H9 (cell line): ENCODE measurements at places on chromosomes 5 and 9.

DNA sequence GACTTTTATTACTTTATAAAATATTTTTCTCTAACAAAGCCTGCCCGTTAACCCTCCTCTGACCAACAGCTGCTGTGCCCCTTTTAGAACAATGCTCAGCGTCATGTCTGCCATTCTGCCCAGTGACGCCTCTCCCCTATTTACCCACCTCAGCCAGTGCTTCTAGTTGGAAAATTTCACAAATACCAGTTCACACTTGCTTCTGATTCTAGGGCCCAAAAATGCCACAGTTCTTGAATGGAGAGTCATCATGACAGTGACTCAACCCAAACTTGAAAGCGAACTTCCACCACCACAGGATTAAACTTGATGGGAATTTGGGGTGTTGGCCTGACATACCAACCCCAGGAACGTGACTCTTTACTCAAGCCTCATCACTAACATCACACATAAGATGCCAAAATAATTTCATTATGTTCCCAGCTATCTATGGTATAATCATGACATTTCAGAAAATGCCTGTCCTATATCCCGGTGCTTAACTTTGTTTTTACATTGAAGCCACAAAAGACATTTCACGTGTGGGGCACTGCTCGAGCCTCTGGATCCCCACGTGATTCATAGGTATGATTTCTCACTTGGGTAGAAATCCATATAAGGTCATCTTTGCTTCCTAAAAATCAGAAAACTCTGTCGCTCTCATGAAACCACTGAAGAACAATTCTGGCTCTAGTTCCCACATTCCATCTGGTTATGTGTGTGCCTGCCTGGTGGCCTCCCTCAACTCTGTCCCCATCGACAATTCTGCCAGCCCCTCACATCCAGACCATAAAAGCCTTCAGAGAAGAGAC lies 220.9 kb downstream of the ACTL7B start:
- H3K36me3 ChIP-seq, result no peaks in the 10 kb centered on the region
- no peak overlapping the region for H3K27ac ChIP-seq
- no peaks in the 10 kb centered on the region for H3K27me3 ChIP-seq
- H3K4me3 ChIP-seq, result no peak overlapping the region
- no peak for DNase-seq
- no peaks in the 10 kb centered on the region; the same call in 1 of the 2 replicates for H3K4me1 ChIP-seq

GRCh38 chr5:126055348-126055729 lies 367.9 kb upstream of the GRAMD2B start:
- no peaks in the 10 kb centered on the region for H3K27me3 ChIP-seq
- peaks cover 5% of the 10 kb centered on the region; the same call in 1 of the 2 replicates for H3K4me1 ChIP-seq
- H3K27ac ChIP-seq, result peak overlapping the region; percentile 53
- no peak overlapping the region for H3K4me3 ChIP-seq
- DNase-seq, result no peak
- H3K36me3 ChIP-seq, result peaks cover 17% of the 10 kb centered on the region

DNA sequence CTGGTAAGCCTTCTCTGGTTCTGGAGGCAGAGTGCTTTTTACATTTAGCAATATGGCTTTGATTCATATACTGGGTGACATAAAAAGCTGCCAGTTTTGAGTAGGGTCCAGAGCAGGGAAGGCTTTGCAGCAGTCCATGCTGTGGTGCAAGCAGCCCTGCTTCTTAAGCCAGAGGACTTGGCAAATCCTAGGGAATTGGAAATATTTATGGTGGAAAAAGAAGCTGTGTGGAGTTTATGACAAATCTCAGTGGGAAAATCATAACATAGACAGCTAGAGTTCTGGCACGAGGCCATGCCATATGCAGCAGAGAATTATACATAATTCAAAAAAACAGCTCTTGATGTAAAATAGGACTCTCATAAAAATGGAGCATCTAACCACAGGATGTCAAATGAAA lies 536.4 kb downstream of the RASEF start:
- no peaks in the 10 kb centered on the region for H3K27me3 ChIP-seq
- no peaks in the 10 kb centered on the region for H3K4me1 ChIP-seq
- H3K4me3 ChIP-seq, result no peak overlapping the region
- DNase-seq, result no peak

DNA sequence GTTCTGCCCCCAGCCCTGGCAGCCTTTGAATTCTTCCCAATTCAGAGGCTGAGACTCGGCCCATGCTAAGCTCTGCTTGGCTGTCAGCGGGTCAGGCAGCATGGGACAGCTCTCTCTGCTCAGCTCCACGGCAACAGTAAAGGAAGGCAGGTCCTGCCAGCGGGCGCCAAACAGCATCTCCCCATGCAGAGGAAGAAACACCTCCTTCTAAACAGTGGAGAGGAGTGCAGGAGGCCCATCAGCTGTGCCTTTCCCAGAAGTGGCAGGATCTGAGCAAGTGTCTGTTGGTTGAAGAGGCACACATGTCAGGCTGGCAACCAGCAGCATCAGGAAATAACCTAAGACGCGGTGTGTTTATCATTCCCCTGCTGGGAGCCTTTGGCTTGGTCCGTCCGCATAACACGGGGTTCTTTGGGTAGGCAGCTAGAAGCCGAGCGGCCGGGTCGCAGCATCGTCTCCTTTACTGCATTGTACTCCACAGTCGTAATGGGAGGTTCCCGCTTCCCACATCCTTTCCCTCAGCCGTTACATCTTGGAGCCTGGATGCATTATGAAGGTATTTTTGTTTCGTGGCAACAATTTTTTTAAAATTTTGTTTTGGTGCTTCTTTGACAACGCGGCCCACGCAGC lies 42.7 kb upstream of the NCS1 start:
- H3K4me1 ChIP-seq, result no peaks in the 10 kb centered on the region
- no peak for DNase-seq
- H3K4me3 ChIP-seq, result no peak overlapping the region
- no peaks in the 10 kb centered on the region for H3K27me3 ChIP-seq
- H3K36me3 ChIP-seq, result peaks cover 39% of the 10 kb centered on the region

- H3K36me3 ChIP-seq, result peaks cover 26% of the 10 kb centered on the region
- no peaks in the 10 kb centered on the region for H3K27me3 ChIP-seq
- no peak overlapping the region for H3K4me3 ChIP-seq
- DNase-seq, result no peak
- H3K4me1 ChIP-seq, result no peaks in the 10 kb centered on the region
Observed at GRCh38 chr9:135488527-135488926, 8.9 kb downstream of the PPP1R26 start.

- DNase-seq, result no peak
- no peak overlapping the region for H3K4me3 ChIP-seq
- peaks cover 2% of the 10 kb centered on the region; the same call in 1 of the 2 replicates for H3K4me1 ChIP-seq
- H3K27ac ChIP-seq, result no peak overlapping the region
- H3K27me3 ChIP-seq, result no peaks in the 10 kb centered on the region; the same call in 1 of the 2 replicates
- H3K36me3 ChIP-seq, result peaks cover 9% of the 10 kb centered on the region; the same call in 1 of the 2 replicates
Observed at GRCh38 chr9:98960409-98960808, 16.7 kb downstream of the COL15A1 start.

DNA sequence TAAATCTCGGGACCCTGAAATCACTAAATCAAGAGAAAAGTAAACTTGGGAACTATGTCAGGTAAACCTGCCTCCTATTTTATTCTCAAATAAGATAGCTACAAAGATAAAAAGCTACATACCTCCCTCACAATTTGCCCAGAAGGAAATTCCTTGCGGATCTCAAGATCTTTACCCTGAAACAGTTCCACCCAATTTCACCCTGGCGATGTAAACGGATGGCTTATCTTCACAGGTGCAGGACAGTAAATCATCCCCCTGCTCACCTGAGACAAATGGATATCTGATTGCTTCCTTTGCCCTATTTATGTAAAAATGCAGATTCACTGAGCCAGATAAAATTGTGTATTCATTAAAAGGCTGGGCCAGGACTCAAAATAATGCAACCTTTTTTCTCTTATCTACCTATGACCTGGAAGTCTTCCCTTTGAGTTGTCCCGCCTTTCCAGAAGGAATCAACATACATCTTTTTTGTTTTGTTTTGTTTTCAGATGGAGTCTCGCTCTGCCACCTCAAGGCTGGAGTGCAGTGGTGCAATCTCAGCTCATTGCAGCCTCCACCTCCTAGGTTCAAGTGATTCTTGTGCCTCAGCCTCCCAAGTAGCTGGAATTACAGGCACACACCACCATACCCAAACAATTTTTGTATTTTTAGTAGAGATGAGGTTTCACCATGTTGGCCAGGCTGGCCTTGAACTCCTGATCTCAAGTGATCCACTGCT lies 13.8 kb downstream of the TMEM267 start:
- H3K36me3 ChIP-seq, result peaks cover 41% of the 10 kb centered on the region
- H3K4me3 ChIP-seq, result no peak overlapping the region
- H3K27ac ChIP-seq, result no peak overlapping the region
- H3K27me3 ChIP-seq, result no peaks in the 10 kb centered on the region

- no peaks in the 10 kb centered on the region for H3K27me3 ChIP-seq
- no peaks in the 10 kb centered on the region for H3K36me3 ChIP-seq
- H3K27ac ChIP-seq, result no peak overlapping the region
- DNase-seq, result no peak
Observed at GRCh38 chr5:108588323-108588722, 159.4 kb upstream of the FER start.

- H3K36me3 ChIP-seq, result no peaks in the 10 kb centered on the region
- H3K27ac ChIP-seq, result no peak overlapping the region
- peak; percentile 52 for DNase-seq
- H3K4me3 ChIP-seq, result peak overlapping the region; percentile 1; the same call in 1 of the 3 replicates
- no peaks in the 10 kb centered on the region for H3K27me3 ChIP-seq
Observed at GRCh38 chr5:79020861-79021561, 35.9 kb upstream of the ARSB start.

- DNase-seq, result no peak
- H3K27ac ChIP-seq, result no peak overlapping the region
Observed at GRCh38 chr5:139282197-139282557, 11.4 kb upstream of the MATR3 start.

DNA sequence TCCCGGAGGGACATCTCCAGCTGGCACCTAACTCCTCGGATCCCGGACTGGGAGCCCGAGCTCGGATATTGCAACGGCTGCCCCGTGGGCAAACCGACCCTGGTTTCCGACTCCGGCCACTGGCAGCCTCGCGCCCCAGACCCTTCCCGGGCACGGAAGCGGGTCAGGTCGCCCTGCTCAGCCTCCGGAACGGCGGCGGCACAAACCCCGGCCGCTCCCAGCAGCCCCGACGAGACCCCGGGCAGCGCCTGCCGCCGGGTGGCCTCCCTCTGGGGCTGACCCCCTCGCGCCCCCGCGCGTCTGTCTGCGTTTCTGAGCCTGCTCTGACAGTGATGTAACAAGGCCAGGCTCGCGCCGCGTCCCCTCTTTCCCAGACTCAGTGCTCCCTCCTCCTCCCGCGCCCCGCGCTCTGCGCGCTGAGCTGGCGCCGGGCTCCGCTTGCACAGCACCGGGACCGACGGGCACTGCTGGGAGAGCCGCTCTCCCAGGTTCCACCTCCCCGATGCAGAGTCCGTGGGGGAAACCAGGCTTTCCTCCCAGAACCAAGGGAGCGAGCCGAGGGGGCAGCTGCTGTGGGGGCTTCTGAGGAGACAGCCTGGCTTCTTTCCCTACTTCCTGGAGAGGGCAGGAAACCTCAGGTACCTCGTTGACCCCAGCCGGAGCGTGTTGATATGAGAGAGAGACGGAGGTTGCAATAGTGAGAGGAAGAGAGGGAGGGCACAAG lies at the start of gene TMEM215:
TMEM215 (plus strand) TSS at position 373 of the 724 bp plus-strand sequence. CDS start 644 bp downstream, outside the sequence.
- H3K36me3 ChIP-seq, result no peaks in the 10 kb centered on the region
- no peaks in the 10 kb centered on the region for H3K4me1 ChIP-seq

- H3K4me3 ChIP-seq, result no peak overlapping the region
- no peaks in the 10 kb centered on the region for H3K27me3 ChIP-seq
- no peaks in the 10 kb centered on the region; the same call in 1 of the 2 replicates for H3K4me1 ChIP-seq
- H3K27ac ChIP-seq, result no peak overlapping the region
Observed at GRCh38 chr5:9376363-9377117, 169.3 kb downstream of the SEMA5A start.

DNA sequence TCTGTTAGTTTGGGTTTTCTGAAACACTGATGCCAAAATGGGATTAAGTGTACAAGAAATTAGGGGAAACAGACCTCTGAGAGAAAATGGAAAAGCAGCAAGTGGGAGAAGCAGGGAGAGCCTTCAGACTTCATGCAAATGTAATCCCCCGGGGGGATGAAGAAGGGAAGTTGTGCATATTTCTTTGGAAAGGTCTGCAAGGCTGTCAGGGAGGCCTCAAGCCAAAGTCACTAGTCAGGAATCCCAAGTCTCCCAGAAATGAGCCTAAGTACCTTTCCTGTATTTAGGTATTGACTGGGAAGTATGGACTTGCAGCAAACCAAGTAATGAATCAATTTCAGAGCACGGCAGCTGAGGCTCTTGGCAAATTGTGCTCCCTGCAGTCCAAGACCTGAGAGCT lies 2.2 kb downstream of the FTMT start:
- no peaks in the 10 kb centered on the region for H3K27me3 ChIP-seq
- peaks cover 3% of the 10 kb centered on the region; the same call in 1 of the 2 replicates for H3K4me1 ChIP-seq
- DNase-seq, result no peak
- H3K36me3 ChIP-seq, result no peaks in the 10 kb centered on the region; the same call in 1 of the 2 replicates
- H3K4me3 ChIP-seq, result no peak overlapping the region
- no peak overlapping the region for H3K27ac ChIP-seq

DNA sequence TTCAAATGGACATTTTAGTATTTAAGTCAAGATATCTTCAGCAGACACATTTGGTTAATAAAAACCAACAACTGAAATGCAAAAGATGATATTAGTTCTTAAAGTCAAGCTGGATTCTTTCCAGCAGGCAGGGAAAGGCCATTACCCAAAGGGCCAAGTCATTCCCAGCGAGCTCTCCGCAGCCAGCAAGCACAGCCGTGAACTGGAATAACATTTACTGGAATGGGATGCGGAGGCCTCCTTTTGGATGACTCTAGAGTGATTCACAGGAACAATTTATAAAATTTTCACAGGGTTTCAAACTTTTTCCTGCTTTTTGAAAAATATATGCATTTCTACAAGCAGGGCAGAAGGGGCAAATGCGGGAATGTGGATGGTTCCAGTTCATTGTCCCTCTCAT lies 76.6 kb upstream of the DAB2 start:
- H3K4me1 ChIP-seq, result no peaks in the 10 kb centered on the region
- no peak overlapping the region for H3K4me3 ChIP-seq
- H3K27ac ChIP-seq, result no peak overlapping the region
- H3K36me3 ChIP-seq, result no peaks in the 10 kb centered on the region

- DNase-seq, result peak; percentile 74
- H3K4me1 ChIP-seq, result no peaks in the 10 kb centered on the region
- H3K4me3 ChIP-seq, result peak overlapping the region; percentile 69
Observed at GRCh38 chr5:150801117-150801927, 22.8 kb downstream of the SMIM3 start.

DNA sequence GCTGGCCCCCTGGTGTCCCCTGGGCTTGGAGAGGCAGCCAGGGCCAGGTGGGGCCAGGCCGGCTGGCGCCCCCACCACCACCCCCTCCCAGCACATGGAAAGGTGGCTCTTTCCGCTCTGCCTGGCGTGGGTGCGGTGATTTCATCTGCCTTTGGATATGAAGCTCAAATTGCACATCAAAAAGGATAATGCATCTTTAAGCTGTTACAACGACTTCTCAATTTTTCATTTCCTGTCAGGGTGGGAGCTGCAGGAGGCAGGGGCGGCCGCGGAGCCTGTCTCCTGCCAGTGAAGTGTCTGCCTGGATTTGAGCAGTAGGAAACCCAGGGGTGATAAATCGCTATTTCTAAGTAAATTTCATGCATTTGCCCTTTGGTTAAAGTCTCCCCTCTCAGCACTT lies 169.2 kb upstream of the MVB12B start:
- H3K4me1 ChIP-seq, result peaks cover 2% of the 10 kb centered on the region; the same call in 1 of the 2 replicates
- H3K4me3 ChIP-seq, result no peak overlapping the region
- H3K36me3 ChIP-seq, result no peaks in the 10 kb centered on the region
- no peak overlapping the region for H3K27ac ChIP-seq

- no peak overlapping the region for H3K4me3 ChIP-seq
- H3K27ac ChIP-seq, result no peak overlapping the region
- no peaks in the 10 kb centered on the region for H3K27me3 ChIP-seq
- H3K4me1 ChIP-seq, result no peaks in the 10 kb centered on the region
- no peaks in the 10 kb centered on the region for H3K36me3 ChIP-seq
Observed at GRCh38 chr9:135379540-135380267, 99.9 kb upstream of the PPP1R26 start.

- no peak overlapping the region for H3K27ac ChIP-seq
- DNase-seq, result no peak
- no peaks in the 10 kb centered on the region for H3K4me1 ChIP-seq
- no peaks in the 10 kb centered on the region for H3K27me3 ChIP-seq
- H3K36me3 ChIP-seq, result no peaks in the 10 kb centered on the region
Observed at GRCh38 chr9:121439711-121440664, 59.7 kb downstream of the GGTA1 start.
